Posterior vena cava (tissue), 2 donors: ENCODE measurements at places on chromosomes 11 and 22.

DNA sequence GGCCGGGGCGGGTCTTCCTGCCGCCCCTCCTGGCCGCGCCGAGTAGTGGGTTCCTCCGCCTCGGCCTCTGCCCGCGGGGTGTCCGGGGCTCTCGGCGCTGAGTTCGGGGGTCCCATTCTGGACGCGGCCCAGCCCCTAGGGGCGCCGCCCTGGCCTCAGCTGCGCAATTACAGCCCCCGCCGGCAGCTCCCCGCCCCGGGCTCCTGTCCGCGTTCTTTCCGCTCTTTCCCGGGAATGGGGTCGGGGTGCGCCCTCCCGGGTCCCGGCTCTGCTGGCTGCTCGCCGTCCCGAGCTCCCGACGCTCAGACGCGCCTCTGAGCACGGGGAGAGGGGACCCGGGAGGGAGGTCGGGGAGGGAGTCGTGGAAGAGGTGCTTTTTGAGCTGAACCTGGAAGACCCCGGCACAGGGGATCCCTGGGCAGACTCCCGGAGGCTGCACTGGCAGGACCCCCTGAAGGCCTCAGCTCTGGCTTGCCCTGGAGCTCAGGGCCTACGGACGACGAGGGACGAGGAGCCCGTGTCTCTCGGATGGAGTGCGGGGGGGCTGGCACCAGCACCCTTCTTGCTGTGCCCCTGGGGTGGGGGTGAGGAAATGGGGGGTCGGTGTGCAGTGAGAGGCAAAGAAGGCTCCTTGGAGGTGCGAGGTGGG lies 558 bp downstream of the TSPAN4 start:
- no peak for DNase-seq

- no peak for DNase-seq
Observed at GRCh38 chr22:41425660-41426365, 20.8 kb downstream of the TOB2 start.

- DNase-seq = no peak
Observed at GRCh38 chr22:42972649-42973535, 42.1 kb downstream of the PACSIN2 start.

- DNase-seq = no peak
Observed at GRCh38 chr11:19951558-19952115, 208.6 kb downstream of the DBX1 start.

GRCh38 chr22:37343348-37343747 lies 61.0 kb downstream of the CYTH4 start:
- DNase-seq = no peak

- DNase-seq = no peak
Observed at GRCh38 chr11:12506404-12506921, 129.1 kb downstream of the PARVA start.

DNA sequence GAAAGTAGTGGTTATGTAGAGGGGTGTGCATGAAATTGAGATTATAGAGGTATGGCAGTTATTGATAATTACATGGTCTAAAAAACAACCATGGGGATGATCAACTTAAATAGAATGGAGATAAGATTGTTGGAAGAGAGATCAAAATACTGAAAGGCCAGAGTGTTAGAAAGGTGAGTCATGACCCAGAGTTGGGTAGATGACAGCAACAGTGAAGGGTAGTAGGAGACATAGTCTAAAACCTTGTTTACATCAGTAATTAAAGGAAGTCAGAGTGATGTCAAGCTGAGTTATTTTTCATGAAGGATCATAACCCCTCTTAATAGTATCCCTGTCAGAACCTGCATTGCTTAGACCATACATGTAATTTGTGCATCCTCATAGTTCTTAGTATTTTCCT lies 110.9 kb downstream of the ELP4 start:
- no peak for DNase-seq

GRCh38 chr22:45603619-45604018 lies 68.0 kb upstream of the ATXN10 start:
- DNase-seq = no peak

DNA sequence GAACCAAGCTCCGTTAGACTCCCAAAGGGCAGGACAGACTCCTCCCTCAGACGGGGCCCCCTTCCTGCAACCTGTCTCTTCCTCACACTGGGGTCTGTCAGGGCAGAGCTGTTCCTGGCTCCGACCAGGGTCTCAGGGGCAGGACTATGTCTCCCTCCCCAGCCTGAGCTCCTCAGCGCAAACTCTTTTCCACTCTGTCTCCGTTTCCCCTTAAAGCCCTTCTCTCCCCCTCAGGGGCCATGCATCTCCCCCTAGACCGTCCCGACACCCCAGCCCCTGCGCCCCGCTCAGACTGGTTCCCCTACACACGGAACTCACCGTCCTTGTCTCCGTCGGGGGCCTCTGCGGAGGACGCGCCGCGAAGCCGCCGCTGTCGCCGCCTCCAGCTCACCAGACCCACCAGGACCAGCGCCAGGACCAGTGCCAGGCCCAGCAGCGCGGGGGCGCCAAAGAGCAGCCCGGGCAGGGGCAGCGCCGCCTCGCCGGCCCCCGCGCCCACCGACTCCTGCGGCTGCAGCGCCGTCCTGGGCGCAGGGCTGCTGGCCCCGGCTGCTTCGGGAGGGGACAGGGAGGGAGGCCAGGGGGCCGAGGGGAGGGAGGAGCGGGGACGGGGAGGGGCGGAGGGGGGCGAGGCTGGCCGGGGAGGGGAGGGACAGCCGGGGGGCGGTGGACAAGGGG lies 684 bp downstream of the TNFRSF13C start:
- DNase-seq = no peak

DNA sequence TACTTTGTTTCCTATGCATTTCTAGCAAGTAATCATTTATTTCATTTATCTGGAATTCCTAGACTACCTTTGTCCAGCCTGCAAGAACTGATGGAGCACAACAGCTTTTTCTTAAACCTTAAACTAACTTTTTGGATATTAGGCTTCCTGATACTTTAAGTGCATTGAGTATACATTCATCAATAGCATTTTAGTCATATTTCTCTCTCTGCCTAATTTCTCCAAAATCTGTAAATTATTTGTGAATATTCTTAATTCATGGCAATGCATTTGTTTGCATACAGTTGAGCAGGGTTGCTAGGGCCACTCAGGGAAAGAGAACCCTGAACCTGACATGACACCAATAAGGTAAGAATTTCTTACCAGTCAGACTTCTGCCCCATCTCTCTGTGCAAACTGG lies 29.1 kb upstream of the APLNR start:
- no peak for DNase-seq

DNA sequence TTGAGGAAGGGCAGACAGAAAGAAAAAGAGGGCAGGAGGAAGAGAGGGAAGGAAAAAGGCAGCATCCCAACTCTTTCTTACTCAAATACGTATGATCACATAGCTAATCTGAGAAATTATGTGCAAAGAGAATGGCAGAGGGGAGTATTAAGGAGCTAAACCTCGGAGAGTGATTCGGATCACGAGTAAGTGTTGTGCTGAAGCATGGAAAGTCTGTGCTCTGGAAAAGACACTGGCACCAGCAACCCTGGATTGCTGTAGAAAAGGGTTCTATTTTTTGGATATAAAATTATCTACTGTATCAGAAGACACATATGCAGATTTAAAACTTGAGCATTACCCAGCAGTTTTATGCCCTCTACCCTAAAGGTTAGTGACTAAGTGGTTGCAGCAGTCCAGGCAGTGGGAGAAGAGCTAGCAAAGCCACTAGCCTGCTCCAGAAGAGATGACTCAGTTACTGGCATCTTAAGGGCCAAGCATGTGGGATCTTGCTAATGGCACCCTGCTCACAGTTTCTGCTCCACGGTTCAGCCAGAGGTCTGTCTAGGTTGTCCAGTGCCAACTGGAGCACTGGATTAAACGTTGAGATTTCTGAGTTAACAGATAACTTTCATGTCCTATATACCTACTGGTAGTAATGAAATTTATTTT lies 151.7 kb downstream of the SWAP70 start:
- DNase-seq = no peak

GRCh38 chr22:44391481-44392445 lies 79.0 kb upstream of the SHISAL1 start:
- peak; percentile 63 for DNase-seq

DNA sequence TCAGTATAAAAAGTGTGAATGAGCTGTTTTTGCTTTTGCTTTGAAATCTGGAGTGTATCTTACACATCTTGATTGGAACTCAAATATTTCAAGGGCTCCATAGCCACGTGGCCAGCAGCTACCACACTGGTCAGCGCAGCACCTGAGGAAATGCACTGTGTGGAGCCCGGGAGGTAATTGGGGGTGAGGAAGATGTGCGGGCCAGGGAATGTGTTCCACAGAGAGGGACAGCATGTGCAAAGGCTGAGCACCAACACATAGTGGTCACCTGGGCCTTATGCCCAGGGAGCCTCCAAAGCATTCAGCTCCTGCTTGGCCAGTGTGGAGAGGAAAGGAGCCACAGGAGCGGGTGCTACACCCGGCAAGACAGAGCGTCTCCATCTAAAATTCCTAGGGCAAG lies 20.8 kb downstream of the RELT start:
- DNase-seq = no peak

DNA sequence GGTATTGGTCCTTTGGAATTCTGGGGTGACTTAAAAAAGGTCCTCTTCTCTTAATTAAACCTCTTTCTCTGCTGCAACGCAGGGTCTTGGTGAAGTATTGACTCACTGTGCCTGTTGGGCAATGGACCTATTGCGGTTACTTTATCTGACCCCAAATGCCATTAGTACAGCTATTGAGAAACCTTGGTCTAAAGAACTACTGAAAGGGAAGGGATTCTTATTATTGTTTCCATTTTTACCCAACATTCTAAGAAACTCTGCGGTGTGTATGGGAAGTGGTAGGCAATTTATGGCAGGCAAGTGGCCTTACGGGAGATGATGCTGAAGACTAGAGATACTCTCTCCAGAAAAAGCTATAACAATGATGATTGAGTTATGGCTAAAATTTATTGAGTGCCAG lies 12.5 kb downstream of the SLC6A5 start:
- DNase-seq = no peak

DNA sequence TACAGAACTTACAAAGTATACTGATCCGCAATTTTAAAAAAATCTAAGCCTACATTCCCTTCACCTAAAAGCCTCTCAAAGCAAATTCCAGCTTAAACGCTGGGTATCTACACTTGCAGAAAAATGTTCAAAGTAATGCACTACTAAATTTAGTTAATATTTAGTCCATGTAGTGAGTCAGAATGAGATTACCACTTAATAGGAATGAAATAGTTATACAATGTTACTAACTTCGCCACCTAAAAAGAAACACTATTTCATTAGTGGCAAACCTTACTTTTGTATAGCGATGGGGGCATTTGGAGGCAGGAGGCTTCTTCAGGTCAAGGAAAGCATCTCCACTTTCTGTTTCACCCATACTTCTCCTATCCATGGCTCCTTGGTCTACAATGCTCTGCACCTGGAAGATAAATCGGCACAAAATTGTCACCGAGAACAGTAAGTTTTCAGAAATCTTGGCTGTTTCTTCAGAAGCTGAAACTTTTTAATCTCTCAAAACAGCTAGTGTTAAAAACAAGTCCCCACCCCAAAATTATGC lies 1.2 kb downstream of the EIF4ENIF1 start:
- no peak for DNase-seq

GRCh38 chr11:121059605-121060004 lies 35.7 kb downstream of the TBCEL start:
- DNase-seq = no peak

- no peak for DNase-seq
Observed at GRCh38 chr11:117444711-117445658, 117.3 kb downstream of the CEP164 start.

GRCh38 chr22:22118987-22119386 lies 125.6 kb upstream of the VPREB1 start:
- no peak for DNase-seq

DNA sequence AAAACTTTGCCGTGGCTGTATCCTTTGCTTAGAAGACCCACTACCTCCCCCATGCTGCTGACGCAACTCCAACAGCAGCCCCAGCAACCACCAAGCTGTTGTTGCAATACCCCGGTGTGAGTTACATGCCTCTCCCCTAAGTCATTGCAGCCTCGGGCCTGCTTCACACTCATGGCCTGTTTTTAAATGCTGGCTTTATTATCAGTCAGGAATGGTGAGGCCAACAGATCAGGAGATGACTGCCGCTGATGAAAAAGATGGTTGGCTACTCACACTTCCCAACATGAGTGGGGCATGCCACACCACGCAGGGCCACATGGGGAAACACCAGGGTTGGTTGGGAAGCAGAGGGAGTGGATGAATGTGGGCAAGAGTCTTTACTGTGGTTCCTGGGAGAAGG lies 171.5 kb upstream of the SYT13 start:
- no peak for DNase-seq

DNA sequence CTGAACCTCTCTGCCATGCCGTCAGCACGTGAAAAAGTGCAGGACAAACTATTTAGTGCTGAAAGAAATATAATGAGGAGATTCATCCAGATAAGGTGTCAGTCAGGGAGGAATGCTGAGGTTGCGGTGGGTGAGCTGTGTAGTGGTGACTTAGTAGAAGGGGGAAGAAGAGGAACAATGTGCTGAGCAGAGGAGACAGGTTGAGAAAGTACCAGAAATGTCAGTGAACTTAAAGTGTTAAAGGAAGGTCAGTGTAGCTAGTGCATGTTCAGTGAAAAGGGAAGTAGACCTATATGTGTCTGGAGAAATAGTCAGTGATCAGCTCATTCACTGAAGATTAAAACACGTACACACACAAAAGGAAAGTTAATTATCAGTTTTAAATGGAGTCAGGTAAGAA lies 237.6 kb upstream of the CCDC179 start:
- no peak for DNase-seq

DNA sequence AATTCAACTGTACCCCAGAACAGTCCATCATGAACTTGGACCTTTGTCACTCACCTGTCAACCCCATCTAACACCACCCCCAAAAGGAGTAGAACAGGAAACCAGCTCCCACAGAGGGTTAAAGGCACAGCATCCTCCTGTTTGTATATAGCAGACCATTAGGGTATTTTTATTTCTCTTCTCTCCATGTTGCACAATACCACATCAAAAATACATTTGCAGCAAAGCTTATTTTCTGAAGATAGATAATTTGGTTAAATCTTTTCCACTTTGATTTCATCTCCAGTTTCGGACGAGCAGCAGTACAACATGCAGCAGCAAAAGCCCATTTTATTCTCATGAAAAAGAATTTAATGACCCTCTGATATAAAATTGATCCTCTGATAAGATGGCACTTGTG lies 103.1 kb downstream of the KIRREL3 start:
- no peak for DNase-seq

DNA sequence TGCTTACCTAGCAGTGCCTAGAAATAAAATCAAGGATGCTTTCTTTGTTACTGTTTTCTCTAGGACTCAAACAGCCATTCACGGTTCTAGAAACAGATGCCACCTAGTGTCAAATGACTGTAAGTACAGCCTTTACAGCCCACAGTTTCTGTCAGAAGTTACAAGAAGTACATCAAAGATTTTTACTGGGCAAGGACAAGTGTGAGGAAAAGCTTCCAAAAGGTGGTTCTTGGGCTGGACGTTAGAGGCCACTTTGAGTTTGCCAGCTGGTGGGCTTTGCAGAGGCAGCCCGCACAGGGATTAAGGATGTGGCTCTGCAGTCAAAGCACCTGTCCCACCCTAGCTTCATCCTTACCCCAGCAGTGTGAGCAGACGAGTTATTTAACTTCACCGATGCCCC lies 6.9 kb downstream of the KMT5B start:
- DNase-seq = no peak

- peak; percentile 51 for DNase-seq
Observed at GRCh38 chr11:72569966-72570892, 104.0 kb downstream of the PDE2A start.
